ENCODE measurements at places on chromosomes 5 and 9. TPM values are rescaled to one million over a fixed set of nuclear protein-coding genes. Genes with fewer than 3 reads are reported as not detected.

SCGB3A2 gene
- total RNA-seq: 5.8 TPM

GRCh38 chr9:91678807-91679580, 255.4 kb upstream of the NFIL3 start:
- DNase-seq: no peak

PDGFRB gene
- total RNA-seq: 129 TPM

GRCh38 chr5:60544142-60544541, 155.8 kb downstream of the DEPDC1B start:
- DNase-seq: no peak

ZSWIM6 gene
- 14.5 TPM for total RNA-seq

- peak; percentile 55 for DNase-seq
These were observed 32.9 kb downstream of the NDST1 start for GRCh38 chr5:150540615-150541396.

GRCh38 chr9:137373611-137373980, 49.4 kb downstream of the EXD3 start:
- DNase-seq: no peak

SVEP1 gene
- total RNA-seq: 26.4 TPM

DNA sequence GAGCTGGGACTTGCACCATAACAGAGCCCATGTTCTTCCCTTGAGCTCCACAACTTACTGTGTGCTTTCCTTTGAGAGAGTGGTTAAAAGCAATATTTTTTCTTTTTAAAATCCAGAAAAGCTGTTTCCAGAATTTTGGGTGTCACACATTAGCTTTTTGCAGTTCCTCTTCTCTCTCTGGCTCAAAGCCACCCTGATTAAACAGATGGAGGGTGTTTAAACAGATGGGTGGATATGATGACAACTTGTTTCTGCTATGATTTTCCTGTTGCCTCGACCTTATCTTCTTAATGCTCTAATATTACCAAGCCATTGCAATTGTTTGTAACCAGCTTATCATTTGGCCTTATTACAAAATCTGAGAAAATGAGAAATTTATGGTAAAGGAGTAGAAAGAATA, 22.9 kb upstream of the CFAP95 start:
- DNase-seq: no peak

DNA sequence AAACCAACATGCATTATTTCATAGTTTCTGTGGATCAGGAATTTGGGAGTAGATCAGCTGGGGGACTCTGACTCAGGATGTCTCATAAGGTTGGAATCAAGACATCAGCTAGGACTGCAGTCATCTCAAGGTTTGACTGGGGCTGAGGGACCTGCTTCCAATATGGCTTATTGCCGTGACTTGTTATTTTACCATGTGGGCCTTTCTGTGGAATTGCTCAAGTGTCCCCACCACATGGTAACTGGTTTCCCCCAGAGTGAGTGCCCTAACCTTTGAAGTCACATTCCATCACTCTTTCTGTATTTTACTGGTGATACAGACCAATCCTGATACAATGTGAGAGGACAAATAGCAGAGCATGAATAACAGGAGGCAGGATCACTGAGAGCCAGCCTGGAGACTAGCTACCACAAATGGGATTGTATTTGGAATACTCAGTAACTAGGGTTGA, 70.2 kb upstream of the ELL2 start:
- DNase-seq: no peak

DNA sequence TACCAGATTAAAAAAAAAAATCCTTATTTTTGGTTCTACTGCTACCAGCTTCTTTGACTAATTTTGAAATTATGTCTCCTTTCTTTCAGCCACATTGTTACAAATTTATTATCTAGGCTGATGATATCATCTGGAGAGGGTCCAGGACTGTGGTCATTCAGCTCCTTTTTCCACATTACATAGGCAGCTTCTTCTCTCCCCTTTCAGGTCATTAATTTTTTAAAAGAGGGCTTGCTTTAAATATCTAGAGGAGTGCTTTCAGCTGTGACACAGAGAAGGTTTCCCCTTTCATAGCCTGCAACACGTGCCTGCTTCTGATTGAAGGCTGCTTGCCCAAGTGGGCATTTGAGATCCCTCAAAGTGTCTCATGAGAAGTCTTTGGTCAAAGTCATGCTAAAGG, 155.7 kb upstream of the PAPPA start:
- no peak for DNase-seq

ITGA1 gene
- total RNA-seq: 49.4 TPM

- no peak for DNase-seq
These were observed 180.2 kb upstream of the EGFLAM start for GRCh38 chr5:38078161-38078560.

NUTM2F gene
- not detected for total RNA-seq

Data from tongue (tissue), 3 donors.